Bladder microvascular endothelial cell (primary cell): ENCODE measurements at places on chromosomes 5 and 9. TPM values are rescaled to one million over a fixed set of nuclear protein-coding genes. Genes with fewer than 3 reads are reported as not detected.

The DEPDC1B gene
- 6.6 and 10.5 TPM in 2 replicates for total RNA-seq

The IL13 gene
- not detected in 2 replicates for total RNA-seq

The PKD2L2 gene
- total RNA-seq = not detected in 2 replicates

The FAM163B gene
- not detected in 2 replicates for total RNA-seq

The GRXCR2 gene
- not detected in 2 replicates for total RNA-seq

The FAXDC2 gene
- 2.8 and 15.9 TPM in 2 replicates for total RNA-seq

The LMX1B gene
- not detected in 2 replicates for total RNA-seq

The PRELID2 gene
- 17.0 and 26.1 TPM in 2 replicates for total RNA-seq

The AMBP gene
- total RNA-seq = not detected in 2 replicates

The ST8SIA4 gene
- 3.2 and 9.4 TPM in 2 replicates for total RNA-seq

The PPP3R2 gene
- total RNA-seq = not detected in 2 replicates

The GPX8 gene
- total RNA-seq = 21.9 and 35.9 TPM in 2 replicates

The FOXD4L6 gene
- 0.06 TPM in 1 of 2 replicates, not detected in the other for total RNA-seq

The TNFSF8 gene
- not detected in 2 replicates for total RNA-seq

The PTGS1 gene
- 0.97 and 5.9 TPM in 2 replicates for total RNA-seq

The ABO gene
- total RNA-seq = 0.16 TPM in 1 of 2 replicates, not detected in the other

The OMD gene
- 0.06 TPM in 1 of 2 replicates, not detected in the other for total RNA-seq

The RBM27 gene
- 15.1 and 38.1 TPM in 2 replicates for total RNA-seq

The SAPCD2 gene
- total RNA-seq = 8.8 and 13.6 TPM in 2 replicates

The GFI1B gene
- total RNA-seq = not detected in 2 replicates

The FAM153A gene
- total RNA-seq = not detected in 2 replicates

The SH3PXD2B gene
- 7.4 and 22.9 TPM in 2 replicates for total RNA-seq

The RAD1 gene
- 22.5 and 23.8 TPM in 2 replicates for total RNA-seq

The CTSV gene
- total RNA-seq = 0.76 and 0.97 TPM in 2 replicates

The KCNV2 gene
- total RNA-seq = not detected in 2 replicates

The IRGM gene
- not detected in 2 replicates for total RNA-seq

The OTP gene
- not detected in 2 replicates for total RNA-seq
